ENCODE measurements at places on chromosomes 2 and 18. TPM values are rescaled to one million over a fixed set of nuclear protein-coding genes. Genes with fewer than 3 reads are reported as not detected.

DNA sequence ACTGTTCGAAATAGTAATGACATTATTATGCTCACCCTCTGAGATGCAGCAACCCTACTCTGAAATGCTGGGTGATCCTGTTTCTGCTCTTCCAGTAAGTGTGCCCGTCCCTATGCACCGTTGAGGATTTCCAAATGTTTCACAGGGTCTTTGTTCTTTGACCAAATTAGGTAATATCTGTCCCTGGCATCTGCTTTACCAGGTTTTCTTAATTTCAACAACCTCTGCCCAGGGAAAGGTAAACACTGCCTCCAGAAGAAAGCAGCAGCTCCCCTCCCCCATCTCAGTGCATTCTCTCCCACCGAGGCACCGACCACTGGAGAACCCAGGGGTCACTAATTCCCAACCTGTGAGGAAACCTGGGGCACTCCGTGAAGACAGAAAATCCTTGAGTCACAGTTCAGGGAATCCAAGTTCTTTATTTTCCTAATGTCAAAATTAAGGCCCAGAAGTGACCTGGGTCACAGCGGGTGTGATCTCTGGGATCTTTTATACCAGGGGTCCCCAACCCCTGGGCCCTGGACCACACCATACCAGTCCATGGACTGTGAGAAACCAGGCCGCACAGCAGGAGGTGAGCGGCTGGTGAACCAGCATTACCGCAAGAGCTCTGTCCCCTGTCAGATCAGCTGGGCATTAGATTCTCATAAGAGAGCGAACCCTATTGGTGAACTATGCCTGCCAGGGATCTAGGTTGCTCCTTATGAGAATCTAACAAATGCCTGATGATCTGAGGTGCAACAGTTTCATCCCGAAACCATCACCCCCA, 1.2 kb upstream of the GRB14 start:
- DNase-seq, result no peak

POU3F3 gene
- total RNA-seq, result not detected

WNT6 gene
- 0.90 TPM for total RNA-seq

VIT gene
- 5.0 TPM for total RNA-seq

DNA sequence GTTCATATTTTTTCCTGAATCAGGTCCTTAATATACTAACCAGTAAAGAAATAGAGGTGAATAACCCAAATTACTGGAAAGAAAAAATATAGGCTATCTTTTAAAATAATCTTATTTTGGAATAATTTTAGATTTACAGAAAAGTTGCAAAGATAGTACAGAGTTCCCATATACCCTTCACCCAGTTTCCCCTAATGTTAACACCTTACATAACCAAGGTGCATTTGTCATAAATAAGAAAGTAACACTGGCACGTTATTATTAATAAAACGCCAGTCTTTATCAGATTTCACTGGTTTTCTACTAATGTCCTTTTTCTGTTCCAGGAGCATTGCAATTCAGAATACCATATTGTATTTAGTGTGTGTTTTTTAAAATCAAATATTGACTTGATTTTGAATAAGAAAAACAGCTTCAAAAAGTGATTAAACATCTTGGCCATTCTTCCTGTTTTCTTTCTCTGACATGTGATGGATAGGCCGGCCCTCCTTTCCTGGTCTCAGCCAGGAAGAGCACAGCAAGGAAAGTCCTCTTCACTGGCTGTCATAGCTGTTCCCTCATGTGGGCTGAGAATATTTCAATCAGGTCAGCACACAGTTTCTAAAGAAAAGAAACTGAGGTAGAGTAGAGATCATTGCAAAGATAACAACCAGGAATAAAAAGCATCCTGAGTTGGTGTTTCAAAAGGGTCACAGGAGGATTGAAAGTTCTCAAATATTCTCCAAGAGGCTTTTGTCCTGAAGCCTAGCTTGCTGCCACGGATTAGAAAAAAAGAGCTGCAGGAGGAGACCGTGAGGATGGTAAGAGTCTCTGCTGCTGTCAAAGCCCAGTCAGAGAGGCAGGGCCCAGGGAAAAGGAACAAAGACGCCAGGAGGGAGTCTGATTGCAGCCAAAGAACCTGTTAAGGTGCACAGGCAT, 79.3 kb upstream of the ARL5A start:
- DNase-seq, result no peak

ASIC4 gene
- not detected for total RNA-seq

GRCh38 chr18:13511961-13512577, 214.3 kb downstream of the FAM210A start:
- no peak for DNase-seq

GRCh38 chr18:79863161-79864005, 65.6 kb downstream of the KCNG2 start:
- DNase-seq, result peak; percentile 81

DNA sequence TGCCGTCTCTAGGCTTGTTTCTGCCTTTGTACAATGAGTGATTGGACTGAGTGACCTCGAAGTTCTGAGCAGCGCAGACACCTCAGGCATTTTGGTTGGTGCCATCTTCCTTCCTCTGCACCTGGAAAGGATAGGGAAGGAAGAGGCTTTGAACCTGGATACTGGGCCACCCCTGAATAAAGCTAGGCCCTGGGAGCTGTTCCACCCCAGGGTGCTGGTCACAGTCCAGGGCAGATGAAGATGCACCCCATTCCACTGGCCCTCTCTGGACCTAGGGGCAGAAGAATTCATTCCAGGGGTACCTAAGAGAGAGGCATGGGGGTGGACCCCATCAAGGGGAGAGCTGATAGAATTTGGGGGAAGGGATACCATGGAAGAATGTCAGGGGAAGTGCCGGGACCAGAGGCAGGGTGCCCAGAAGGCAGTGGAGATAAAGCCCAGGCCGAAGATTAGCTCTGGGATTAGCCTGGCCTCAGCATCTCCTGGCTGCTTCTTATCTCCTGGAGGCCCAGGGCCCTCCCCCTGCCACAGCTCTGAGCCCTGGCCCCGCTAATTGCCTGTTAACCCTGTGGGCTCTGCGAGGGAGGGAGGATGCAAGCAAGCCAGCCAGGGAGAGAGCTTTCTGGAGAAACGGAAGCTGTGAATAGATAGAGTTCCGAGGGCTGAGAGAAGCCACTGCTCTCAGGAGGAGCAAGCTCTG, 11.4 kb downstream of the ASIC4 start:
- no peak for DNase-seq

DNA sequence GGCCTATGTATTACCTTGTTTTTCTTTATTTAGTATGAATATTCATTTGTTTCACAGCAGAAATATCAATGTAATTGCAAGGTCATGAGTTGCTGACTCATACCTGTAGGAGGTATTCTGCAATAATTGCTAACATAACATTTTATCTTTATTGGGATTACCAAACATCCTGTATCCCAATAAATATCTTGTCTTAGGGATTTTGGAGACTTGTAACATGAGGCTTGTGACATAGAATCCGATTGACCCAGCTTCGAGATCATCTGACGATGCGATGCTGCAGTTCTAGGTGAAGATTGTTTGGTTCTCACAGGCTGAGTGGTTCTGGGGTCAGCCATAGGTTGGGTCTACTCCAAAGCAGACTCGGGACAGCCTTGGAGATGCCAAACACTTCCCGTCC, 133.4 kb upstream of the RND3 start:
- no peak for DNase-seq

DNA sequence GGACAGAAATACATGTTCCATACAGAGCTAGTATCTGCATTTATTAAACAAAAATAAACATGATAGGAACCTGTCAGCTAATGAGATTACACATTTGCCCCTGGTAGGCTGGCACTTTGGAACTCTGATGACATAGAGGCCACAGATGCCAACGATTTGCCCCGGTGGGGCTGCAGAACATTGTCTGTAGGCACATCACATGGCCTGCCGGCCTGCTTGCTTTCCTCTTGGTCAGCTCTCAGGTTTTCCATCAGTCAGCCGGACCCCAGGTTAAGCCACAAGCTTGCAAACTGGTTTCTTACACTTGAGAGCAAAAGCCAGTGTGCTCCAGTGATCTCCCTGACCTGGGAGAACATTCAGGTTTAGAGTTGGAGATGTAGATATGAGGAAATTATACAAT, 60.3 kb downstream of the CRACDL start:
- no peak for DNase-seq

DNA sequence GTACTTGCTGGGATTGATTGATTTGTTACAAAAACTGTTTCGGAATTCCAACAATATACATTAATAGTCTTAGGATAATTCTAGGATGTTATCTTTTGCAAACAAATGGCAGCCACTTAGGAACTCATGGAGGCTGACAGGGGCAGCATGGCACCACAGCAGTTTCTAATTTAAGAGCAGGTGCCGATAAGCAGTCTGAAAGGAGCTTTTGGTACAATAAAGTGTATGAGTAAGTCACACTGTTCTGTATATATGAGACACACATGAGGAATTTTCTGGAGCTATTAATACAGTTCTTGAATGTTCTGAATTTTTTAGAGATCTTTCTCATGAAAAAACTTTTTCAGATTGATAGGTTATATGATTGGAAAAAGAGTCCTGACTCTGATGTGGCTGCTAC, 52.2 kb downstream of the EIF5B start:
- DNase-seq, result no peak

- no peak for DNase-seq
These were observed 10.8 kb downstream of the RFX8 start for GRCh38 chr2:101463911-101464641.

IL1A gene
- total RNA-seq, result not detected

- DNase-seq, result no peak
These were observed 54.5 kb downstream of the RBBP8 start for GRCh38 chr18:22987547-22988189.

GRCh38 chr2:120883607-120884440, 148.2 kb downstream of the GLI2 start:
- no peak for DNase-seq

- no peak for DNase-seq
These were observed 43.3 kb downstream of the SERTAD2 start for GRCh38 chr2:64610316-64610855.

DNA sequence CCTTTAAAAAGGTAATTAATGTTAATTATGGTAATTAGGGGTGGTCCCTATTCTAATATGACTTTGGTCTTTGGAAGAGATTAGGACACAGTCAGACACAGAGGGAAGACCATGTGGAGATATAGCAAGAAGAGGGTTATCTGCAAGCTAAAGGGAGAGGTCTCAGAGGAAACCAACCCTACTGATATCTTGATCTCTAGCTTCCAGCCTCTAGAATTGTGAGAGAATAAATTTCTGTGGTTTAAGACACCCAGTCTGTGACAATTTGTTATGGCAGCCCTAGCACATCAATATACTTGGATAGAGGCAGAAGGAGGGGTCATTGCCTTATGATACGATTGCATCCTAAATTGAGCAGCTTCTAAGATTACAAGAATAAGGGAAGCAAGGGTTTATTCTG, 21.3 kb upstream of the NT5C1B start:
- no peak for DNase-seq

DNA sequence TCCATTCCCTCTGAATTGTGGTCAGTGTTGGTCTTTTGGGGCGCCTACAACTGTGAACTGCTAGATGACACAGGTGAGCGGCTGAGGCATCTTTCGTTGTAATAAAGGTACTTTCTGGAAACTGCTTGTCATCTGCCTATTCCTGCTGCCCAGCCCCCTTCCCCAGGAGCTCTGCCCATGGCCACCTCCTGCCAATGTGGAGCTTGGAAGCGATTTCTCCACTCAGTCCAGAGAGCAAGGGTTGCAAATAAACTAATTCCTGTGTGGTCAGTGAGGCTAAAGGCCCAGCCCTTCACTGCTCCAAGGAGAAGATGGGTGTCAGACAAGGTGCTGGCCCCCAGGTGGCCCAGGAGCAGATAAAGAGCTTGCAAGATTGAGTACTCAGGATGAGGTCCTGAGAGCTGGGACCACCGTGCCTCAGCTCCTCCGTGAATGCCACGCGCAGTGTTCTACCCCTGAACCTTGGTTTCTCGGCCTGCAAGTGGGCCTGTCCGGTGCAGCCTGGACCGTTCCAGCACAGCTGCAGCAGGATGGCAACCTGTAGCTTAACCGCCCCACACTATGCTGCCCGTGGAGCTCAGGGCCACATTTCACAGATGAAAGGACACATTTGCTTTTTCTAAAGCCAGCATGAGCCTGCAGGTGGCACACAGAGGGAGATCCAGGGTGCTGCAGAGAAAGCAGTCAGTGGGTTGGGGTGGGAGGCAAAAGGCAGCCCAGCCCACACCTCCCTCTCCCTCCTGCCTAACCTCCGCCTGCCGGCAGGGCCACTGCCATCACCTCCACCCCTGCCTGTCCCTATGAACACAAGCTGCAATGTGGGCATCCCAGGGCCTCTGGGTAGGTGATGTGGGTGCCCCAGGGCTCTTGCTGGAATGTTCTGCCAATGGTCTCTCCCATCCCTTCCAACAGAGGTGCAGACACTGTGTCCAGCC, 78.7 kb upstream of the OTOF start:
- DNase-seq, result peak; percentile 83

AKAIN1 gene
- not detected for total RNA-seq

ERBB4 gene
- total RNA-seq, result 0.45 TPM

GRCh38 chr18:10374636-10375293, 79.7 kb upstream of the APCDD1 start:
- DNase-seq, result no peak

- DNase-seq, result no peak
These were observed 230.9 kb downstream of the LOXHD1 start for GRCh38 chr18:46426021-46426678.

IL1R1 gene
- total RNA-seq, result 407 TPM

MC2R gene
- total RNA-seq, result not detected

MYO5B gene
- 1.6 TPM for total RNA-seq

TBR1 gene
- total RNA-seq, result not detected

VSNL1 gene
- not detected for total RNA-seq

DNA sequence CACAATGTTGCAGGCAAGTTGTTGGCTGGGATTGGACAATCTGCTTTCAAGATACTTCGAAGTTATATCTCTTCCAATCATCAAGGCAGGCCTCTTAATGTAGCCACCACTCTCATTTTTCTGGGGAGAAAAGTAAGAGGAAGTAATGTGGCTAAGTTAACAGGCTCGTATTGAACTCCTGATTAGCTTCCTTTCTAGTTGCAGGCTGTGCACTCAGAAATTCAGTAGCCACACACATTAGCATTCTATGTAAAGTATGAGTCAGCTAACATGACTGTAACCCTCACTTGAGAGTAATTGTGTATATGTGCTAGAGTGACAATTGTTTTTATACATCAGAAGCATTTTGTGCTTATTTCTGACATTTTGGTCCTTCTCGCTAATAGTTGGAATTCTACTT, 3.3 kb downstream of the TWSG1 start:
- no peak for DNase-seq

- no peak for DNase-seq
These were observed 99.1 kb downstream of the TACR1 start for GRCh38 chr2:75100011-75100800.
